ENCODE measurements at places on chromosomes 1 and 21. TPM values are rescaled to one million over a fixed set of nuclear protein-coding genes. Genes with fewer than 3 reads are reported as not detected.

The PLEKHA6 gene
- total RNA-seq, result 20.3 TPM

The C1QC gene
- total RNA-seq, result 6.6 TPM

The IL20 gene
- total RNA-seq, result not detected

The RNASEL gene
- total RNA-seq, result 3.4 TPM

The HSD3B2 gene
- total RNA-seq, result not detected

The TNFRSF14 gene
- 2.8 TPM for total RNA-seq

The SYCP1 gene
- total RNA-seq, result not detected

The OR2T29 gene
- not detected for total RNA-seq

The BTBD8 gene
- total RNA-seq, result 68.9 TPM

The LIPI gene
- total RNA-seq, result not detected

The NOS1AP gene
- total RNA-seq, result 16.6 TPM

The LGR6 gene
- total RNA-seq, result 1.3 TPM

The PRSS38 gene
- not detected for total RNA-seq

The PRKAA2 gene
- total RNA-seq, result 31.3 TPM

The ATXN7L2 gene
- total RNA-seq, result 9.4 TPM

The NBPF9 gene
- 30.4 TPM for total RNA-seq

The OR6K3 gene
- total RNA-seq, result not detected

The LCE1F gene
- total RNA-seq, result not detected

The VWA5B1 gene
- total RNA-seq, result 0.63 TPM

The IL12RB2 gene
- 5.6 TPM for total RNA-seq

The COL6A2 gene
- total RNA-seq, result 17.8 TPM

The FCRL1 gene
- total RNA-seq, result not detected

The KISS1 gene
- total RNA-seq, result not detected

The NT5C1A gene
- total RNA-seq, result 2.2 TPM
